CD4-positive, alpha-beta T cell treated with Interleukin-1 beta for 1 hour (primary cell): ENCODE measurements at places on chromosomes 3 and 15.
A peak's percentile ranks its signal among the peaks of the same experiment; 100 is the strongest.

GRCh38 chr3:64623125-64623524 is 64.7 kb downstream of the ADAMTS9 start:
- DNase-seq, result no peak

GRCh38 chr15:101411581-101411980 is 77.9 kb downstream of the PCSK6 start:
- DNase-seq, result no peak

- no peak for DNase-seq
Observed at GRCh38 chr3:54372232-54372631, 249.9 kb downstream of the CACNA2D3 start.

DNA sequence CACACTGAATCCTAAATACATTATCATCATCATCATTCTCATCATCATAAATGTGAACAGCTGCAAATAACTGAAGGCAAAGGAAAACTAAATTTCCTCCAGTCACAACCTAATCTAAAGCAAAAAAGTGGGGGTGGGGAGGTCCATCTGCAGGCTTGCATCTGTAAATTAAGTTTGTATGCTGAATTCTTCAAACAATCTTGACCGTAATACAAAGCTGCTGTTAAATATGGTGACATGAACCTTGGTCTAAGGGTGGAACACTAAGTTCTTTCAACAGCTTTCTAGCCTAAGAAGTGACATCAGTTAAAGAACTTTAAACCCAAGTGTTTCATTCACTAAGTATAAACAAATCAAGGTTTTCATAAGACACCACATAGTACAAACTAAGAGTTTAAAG is 4.3 kb downstream of the LRRFIP2 start:
- no peak for DNase-seq

DNA sequence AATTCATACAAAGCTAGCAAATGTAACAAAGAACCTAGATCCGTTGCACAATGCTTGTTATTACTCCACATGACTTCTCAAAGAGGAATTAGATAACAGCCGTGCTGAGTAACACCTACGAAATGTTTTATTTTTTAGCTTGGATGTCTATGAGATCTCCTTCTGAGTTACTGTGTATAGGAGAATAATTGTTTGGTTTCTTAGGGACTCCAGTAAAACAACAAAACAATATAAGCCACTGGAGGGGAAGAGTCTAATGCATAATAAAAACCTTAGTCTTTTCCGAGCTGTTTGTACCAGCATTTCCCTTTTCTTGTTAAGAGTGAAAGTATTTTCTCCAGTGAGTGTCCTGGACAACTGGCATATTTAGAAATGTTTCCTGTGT is 15.6 kb downstream of the SNAP23 start:
- DNase-seq, result no peak

GRCh38 chr3:55858302-55858701 is 371.2 kb upstream of the WNT5A start:
- no peak for DNase-seq

GRCh38 chr3:116322750-116323375 is 122.4 kb downstream of the LSAMP start:
- DNase-seq, result no peak

DNA sequence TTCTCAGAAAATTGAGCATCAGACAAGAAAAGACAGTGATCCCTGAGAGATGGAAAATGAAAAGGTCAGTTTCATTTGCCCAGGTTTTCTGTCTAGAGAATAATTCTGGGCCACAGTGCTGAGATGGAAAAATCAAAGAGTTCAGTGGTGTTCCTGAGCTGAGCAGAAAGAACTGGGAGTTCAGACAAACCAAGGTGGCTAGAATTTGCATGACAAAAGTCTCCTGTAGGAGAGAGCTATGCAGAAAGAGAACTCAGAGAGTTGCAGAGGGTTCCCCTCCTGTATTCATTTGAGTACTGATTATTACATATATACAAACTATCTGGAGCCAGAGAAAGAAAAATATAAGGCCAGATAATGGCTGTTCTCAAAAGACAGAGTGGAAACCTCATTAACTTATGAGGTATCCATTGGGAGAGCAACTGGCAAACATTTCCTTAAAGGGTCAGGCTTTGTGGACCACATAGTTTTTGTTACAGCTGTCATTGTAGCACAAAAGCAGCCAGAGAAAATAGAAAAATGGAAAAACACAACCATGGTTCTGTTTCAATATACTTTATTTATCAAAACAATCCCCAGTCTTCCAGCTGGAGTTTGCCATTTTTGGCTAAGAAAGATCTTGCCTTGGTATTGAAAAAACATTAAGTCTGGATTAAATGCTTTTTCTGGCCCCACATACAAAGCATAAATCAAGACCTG is 1004.1 kb downstream of the TBL1XR1 start:
- no peak for DNase-seq

DNA sequence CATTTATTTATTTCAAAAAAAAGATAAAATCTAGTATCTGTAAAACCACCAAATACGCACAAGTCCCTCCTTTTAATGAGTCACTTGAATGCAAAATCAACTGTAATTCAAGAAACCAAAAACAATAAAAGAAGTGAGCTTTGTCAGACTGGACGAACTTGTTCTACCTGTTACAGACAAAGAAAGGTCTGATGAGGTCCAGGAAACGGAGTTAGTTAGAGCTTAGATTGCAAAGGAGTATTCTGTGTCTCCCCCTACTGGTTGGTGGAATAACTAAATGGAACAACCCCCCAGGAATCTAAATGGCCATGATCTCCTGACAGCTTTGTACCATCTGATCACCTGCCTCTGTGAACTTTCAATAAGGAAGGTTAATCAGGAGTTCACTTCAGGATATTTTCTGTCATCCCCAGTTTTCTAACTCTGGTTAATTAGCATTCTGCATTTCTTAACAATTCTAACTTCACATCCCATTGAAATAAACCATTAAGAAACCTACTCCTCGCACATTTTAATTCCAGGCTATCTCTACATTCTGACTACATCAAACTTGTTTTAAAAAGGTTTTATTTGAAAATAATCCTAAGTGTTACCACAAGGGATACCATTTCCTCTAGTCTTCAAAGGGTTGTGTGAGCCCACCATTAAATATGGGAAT is 333.0 kb upstream of the SATB1 start:
- peak; percentile 83 for DNase-seq

GRCh38 chr15:96119734-96120133 is 210.8 kb upstream of the NR2F2 start:
- no peak for DNase-seq

DNA sequence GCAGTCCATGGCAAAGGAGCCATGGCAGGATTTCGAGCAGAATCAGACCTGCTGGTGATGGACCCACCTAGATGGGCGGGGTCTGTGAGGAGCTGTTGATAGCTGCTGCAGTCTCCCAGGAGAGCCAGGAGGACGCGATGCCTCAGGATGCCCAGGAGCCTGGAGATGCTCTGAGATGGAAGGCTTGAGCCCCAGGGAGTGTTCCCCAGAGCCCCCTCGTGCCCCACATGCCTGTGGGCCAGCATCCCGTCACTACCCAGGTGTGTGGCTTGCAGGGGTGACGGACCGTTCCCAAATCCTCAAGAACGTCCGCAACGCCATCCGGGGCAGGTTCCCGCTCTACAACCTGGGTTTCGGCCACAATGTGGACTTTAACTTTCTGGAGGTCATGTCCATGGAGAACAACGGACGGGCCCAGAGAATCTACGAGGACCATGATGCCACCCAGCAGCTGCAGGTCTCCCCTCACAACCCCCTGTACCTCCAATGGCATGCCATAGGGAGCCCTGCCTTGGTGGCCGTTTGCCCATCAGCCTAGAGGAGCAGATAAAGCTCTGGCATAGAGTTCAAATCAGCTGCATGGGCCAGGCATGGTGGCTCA is 6.7 kb downstream of the ITIH1 start:
- no peak for DNase-seq

GRCh38 chr3:105997800-105998526 is 129.2 kb upstream of the CBLB start:
- peak; percentile 2 for DNase-seq

DNA sequence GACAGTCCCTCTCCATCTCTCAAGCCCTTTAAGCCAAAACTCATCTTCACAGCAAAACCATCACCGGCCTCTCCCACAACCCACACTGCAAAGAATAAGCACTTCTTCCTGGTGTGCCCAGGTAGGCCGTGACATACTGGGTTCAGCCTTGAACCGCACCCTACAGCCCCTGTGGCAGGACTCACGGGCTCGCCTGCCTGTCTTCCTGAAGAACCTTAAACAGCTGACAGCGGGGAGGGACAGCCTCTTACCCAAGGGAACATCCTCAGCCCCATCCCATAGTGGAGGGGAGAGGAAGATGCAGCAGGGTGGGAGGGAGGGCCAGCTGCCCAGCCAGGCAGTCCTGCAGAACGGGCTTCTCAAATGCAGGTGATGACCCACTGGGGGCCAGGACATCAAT is 40.2 kb downstream of the TBC1D2B start:
- no peak for DNase-seq

- no peak for DNase-seq
Observed at GRCh38 chr3:155332716-155333115, 39.2 kb upstream of the STRIT1 start.

- DNase-seq, result no peak
Observed at GRCh38 chr3:132641837-132642538, 17.6 kb downstream of the ACAD11 start.

DNA sequence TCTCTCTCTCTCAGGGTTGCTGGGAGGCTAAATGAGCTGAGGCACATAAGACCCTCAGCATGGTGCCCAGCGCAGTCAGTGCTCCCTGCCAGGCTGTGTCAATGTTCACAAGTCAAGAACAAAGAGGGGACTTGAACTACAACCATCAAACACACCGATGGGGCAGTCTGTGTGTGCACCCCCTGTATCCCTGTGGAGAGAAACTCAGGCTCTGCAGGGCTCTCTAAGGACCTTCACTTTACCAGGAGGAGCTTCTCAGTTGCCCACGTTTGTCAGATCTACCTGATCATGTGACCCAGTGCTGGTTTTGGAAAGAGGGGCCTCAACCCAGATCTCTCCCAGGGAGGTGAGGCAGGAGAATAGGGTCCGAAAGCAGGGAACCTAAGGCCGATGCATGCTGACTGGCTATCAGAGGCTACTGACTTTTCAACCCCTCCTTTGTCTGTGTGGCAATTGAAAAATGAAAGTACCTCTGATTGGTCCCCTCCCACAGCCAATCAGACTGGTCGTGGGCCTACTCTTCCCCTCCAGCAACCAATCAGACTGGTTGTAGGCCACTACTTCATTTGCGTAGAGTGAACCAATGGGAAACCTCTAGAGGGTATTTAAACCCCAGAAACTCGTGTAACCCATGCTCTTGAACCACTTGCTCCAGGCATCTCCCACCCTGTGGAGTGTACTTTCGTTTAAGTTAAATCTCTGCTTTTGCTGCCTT is 34.0 kb downstream of the RHCG start:
- DNase-seq, result no peak

DNA sequence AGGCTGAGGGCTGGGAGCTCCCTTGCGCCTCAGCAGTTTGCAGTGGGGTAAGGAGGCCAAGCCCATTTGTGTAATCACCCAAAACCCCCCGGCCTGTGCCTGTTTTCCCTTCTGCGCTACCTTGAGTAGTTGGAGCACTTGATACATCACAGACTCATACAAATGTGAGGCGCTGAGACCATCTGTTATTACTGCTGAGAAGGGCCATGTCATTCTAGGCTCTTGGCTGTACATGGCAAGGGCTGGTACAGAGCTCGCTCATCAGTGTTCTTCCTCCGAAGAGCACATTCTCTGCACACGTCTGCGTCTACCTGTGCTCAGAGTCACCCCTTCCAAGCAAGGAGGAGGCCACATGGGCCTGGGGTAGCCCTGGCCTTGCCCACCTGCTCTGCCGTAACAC is 9.3 kb downstream of the PLA2G4B start:
- DNase-seq, result no peak

- DNase-seq, result no peak
Observed at GRCh38 chr3:70108072-70108471, 108.5 kb downstream of the SAMMSON start.

DNA sequence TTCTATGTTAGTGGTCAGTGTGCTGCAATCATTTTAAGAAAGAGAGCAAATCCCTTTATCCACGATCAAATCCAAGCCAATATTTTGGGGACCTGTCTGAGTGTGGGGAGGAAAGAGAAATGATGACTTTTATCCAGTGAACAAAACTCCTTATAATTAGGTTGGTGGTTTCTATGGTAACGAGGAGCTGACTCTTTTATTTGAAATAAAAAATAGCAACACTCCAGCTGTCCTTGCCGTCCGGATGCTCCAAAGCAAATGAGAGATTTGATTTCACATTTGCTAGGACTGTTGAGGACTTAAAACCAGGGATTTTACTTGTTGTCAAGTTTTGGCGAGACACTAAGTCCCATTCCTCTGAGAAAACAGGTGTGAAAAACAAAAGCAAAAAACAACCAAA is 154.0 kb upstream of the PRICKLE2 start:
- no peak for DNase-seq

DNA sequence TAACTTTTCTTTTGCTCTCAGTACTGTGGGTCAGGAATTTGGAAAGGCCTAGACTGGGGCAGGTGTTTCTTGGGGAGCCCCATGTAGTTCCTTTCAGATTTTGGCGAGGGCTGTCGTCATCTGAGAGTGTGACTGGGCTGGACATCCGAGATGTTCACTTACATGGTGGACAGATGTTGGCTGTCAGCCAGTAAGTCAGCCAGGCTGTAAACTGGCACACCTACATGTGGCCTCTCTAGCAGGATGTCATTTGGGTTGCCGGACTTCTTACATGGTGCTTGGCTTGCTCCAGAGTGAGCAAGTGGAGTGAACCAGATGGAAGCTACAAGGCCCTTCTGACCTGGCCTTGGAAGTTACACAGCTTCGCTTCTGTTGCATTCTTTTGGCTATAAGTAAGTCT is 20.7 kb downstream of the TATDN2 start:
- no peak for DNase-seq

DNA sequence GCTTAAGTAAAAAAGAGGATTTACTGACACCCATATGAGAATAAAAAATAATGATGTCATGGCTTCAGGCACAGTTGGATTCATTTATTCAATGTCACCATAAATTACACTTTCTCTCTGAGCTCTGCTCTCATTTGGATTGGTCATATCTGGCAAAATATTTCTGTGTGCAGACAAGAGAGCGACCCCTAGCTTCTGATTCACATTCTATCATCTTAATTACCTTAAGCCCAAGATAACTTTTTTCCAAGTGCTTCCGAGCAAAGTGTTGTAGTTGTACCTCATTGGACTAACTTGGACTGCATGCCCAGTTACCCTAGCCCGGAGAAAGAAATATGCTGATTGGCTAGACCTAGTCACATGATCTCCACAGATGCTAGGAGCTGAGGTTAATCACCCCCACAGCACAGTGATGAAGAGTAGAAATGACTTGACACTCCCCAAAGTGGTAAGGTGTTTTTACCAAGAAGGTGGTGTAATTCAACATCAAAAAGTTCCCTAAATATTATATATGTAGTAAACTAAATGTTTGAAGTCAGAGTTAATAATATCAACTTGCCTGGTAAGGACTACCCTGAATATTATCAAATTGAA is 552.2 kb upstream of the SUCLG2 start:
- no peak for DNase-seq

DNA sequence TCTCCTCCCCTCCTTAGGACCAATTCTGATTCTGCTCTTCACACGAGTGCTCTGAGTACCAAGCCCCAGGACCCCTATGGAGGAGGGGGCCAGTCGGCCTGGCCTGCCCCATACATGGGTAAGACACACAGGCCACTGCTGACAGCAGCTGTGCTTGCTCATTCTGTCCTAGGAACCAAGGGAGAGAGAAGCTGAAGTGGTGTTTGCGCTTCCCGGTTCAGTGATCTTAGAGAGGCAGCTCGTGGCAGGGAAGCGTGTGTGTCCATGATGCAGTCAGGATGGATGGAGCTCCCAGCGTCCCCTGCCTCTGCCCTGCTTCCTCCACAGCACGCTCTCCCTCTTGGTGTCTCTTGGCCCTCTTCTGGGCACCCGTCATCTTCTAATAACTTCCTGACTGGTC is 77.6 kb downstream of the CRTC3 start:
- no peak for DNase-seq

- DNase-seq, result no peak
Observed at GRCh38 chr3:70580021-70580420, 267.6 kb upstream of the MDFIC2 start.
